Aorta (tissue), 5 donors: ENCODE measurements at places on chromosomes 7 and 10. TPM values are rescaled to one million over a fixed set of nuclear protein-coding genes. Genes with fewer than 3 reads are reported as not detected.
A peak's percentile ranks its signal among the peaks of the same experiment; 100 is the strongest.

DNA sequence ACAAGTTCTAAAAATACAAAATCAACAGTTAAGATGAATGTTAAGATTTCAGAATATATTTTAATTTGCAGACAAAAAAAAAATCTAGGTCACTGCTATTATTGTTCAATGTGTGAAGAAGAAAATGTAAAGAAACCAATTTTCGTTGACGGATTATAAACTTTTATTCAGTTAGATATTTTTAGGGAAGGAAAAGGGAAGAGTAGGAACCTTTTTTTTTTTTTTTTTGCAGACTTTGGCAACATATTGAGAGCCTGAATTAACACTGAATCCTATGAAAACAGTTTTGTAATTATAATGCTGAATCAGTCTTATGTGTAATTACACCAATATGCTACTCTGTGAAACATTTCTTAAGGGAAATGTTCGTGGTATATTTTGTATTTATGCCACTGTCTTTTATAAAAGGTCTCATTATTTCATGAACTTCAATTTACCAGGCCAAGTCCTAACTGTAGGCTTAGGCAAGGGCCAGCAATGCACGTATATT is 106.3 kb downstream of the ST8SIA6 start:
- no peak overlapping the region for H3K27ac ChIP-seq
- no peaks in the 10 kb centered on the region for H3K36me3 ChIP-seq
- no peak for DNase-seq
- H3K27me3 ChIP-seq = no peaks in the 10 kb centered on the region
- peaks cover 3% of the 10 kb centered on the region for H3K4me1 ChIP-seq

GRCh38 chr7:41063116-41063515 is 639.8 kb downstream of the INHBA start:
- H3K27me3 ChIP-seq = no peaks in the 10 kb centered on the region
- DNase-seq = no peak
- no peak overlapping the region for H3K4me3 ChIP-seq
- peaks cover 2% of the 10 kb centered on the region for H3K36me3 ChIP-seq
- H3K4me1 ChIP-seq = no peaks in the 10 kb centered on the region
- H3K27ac ChIP-seq = no peak overlapping the region

- H3K27me3 ChIP-seq = no peaks in the 10 kb centered on the region
- H3K36me3 ChIP-seq = no peaks in the 10 kb centered on the region
- DNase-seq = no peak
- no peaks in the 10 kb centered on the region for H3K4me1 ChIP-seq
- H3K4me3 ChIP-seq = no peak overlapping the region
Observed at GRCh38 chr7:123580406-123581161, 21.0 kb upstream of the ASB15 start.

- H3K27ac ChIP-seq = no peak overlapping the region
- H3K4me3 ChIP-seq = no peak overlapping the region
- H3K27me3 ChIP-seq = no peaks in the 10 kb centered on the region
- H3K36me3 ChIP-seq = no peaks in the 10 kb centered on the region
- H3K4me1 ChIP-seq = no peaks in the 10 kb centered on the region
Observed at GRCh38 chr10:7826971-7827370, 8.7 kb downstream of the TAF3 start.

GRCh38 chr7:734214-734613 is 7.1 kb upstream of the PRKAR1B start:
- no peaks in the 10 kb centered on the region for H3K36me3 ChIP-seq
- no peaks in the 10 kb centered on the region for H3K4me1 ChIP-seq
- H3K27me3 ChIP-seq = no peaks in the 10 kb centered on the region
- DNase-seq = no peak
- no peak overlapping the region for H3K4me3 ChIP-seq
- no peak overlapping the region for H3K27ac ChIP-seq

- no peaks in the 10 kb centered on the region for H3K4me1 ChIP-seq
- DNase-seq = no peak
- no peaks in the 10 kb centered on the region for H3K27me3 ChIP-seq
Observed at GRCh38 chr7:51316262-51316665, 345 bp downstream of the COBL start.

DNA sequence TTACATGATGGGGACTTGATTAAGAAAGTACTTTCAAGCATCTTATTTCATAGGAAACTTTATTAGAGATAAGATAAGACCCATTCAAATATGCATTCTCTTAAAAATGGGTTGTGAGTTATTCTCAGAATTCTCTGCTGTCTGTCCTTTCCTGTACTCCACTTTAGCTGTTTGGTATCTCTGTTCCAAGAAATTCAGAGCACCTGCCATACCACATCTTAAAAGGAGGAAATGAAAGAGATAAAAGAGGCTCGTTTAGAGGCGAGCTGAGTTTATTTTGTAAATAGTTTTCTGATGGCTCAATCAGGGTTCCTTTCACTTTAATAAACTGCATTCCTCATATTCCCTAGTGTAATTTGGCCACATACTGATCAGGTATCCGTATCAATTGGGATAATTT is 87.2 kb downstream of the MDFIC start:
- no peak overlapping the region for H3K4me3 ChIP-seq
- no peak for DNase-seq
- H3K27me3 ChIP-seq = no peaks in the 10 kb centered on the region
- peaks cover 12% of the 10 kb centered on the region for H3K4me1 ChIP-seq

GRCh38 chr10:26832960-26833359 is 27.8 kb downstream of the ABI1 start:
- no peaks in the 10 kb centered on the region for H3K27me3 ChIP-seq
- no peaks in the 10 kb centered on the region for H3K36me3 ChIP-seq
- H3K4me3 ChIP-seq = no peak overlapping the region
- no peaks in the 10 kb centered on the region for H3K4me1 ChIP-seq

DNA sequence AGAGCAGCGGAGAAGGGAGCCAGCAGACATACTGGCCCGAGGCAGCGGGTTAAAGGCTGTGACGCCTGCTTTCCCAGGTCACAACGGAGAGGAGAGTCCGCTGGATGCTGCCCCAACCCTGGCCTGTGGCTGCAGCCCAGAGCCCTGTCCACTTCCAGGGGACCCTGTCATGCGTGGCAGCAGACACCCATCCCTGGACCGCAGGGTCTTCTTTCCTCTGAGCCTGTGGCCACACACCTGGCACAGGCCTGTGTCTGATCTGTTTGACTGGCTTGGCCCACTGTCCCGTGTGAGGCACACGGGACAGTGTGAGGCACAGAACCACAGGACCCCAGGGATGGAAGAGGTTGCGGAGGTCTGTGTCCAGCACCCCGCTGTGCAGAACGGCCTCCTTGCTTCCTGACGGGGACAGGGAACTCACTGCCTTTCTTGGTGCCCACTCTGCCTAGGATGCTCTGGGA is 42.4 kb downstream of the INSIG1 start:
- no peaks in the 10 kb centered on the region for H3K36me3 ChIP-seq
- DNase-seq = peak; percentile 37
- no peak overlapping the region for H3K27ac ChIP-seq
- no peak overlapping the region for H3K4me3 ChIP-seq
- no peaks in the 10 kb centered on the region for H3K27me3 ChIP-seq

Gene ZNF282
- 21.4 TPM for total RNA-seq

GRCh38 chr7:70660154-70660818 is 471.7 kb upstream of the GALNT17 start:
- H3K4me1 ChIP-seq = no peaks in the 10 kb centered on the region
- H3K4me3 ChIP-seq = no peak overlapping the region
- H3K27me3 ChIP-seq = no peaks in the 10 kb centered on the region
- no peak for DNase-seq
- no peak overlapping the region for H3K27ac ChIP-seq
- no peaks in the 10 kb centered on the region for H3K36me3 ChIP-seq

GRCh38 chr10:122475100-122475499 is 13.7 kb downstream of the HTRA1 start:
- no peak overlapping the region for H3K4me3 ChIP-seq
- H3K36me3 ChIP-seq = no peaks in the 10 kb centered on the region
- peak; percentile 87 for DNase-seq
- H3K27ac ChIP-seq = peak overlapping the region; percentile 20

- H3K27me3 ChIP-seq = no peaks in the 10 kb centered on the region
- no peak for DNase-seq
- H3K27ac ChIP-seq = no peak overlapping the region
Observed at GRCh38 chr7:25308246-25308645, 80.0 kb upstream of the NPVF start.

GRCh38 chr7:85000735-85001350 is 186.0 kb downstream of the SEMA3D start:
- no peak for DNase-seq
- H3K4me3 ChIP-seq = no peak overlapping the region
- H3K27me3 ChIP-seq = no peaks in the 10 kb centered on the region
- no peaks in the 10 kb centered on the region for H3K4me1 ChIP-seq
- no peaks in the 10 kb centered on the region for H3K36me3 ChIP-seq
- no peak overlapping the region for H3K27ac ChIP-seq

Gene DGKI
- total RNA-seq = 6.8 TPM

DNA sequence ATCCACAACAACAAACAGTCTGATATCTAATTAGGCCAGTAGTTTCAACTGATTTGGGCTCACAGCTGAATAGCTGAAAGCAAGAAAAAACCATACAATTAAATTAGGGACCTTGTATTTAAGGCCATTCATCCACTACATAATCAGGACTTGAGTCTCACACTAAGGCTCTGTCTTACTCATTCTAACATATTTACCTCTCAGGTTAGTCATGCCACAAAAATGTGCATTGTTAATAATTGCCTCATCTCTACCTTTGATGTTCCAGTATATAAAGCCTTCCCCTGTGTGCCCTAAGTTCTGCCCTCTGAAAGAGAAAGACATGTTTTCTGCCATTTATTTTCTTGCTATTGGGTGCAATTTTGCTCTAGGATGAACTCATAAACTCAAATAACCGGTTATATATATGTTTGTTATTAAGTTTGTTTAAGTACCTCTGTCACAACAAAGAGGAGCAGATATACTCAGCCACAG is 5.3 kb upstream of the C1GALT1 start:
- no peaks in the 10 kb centered on the region for H3K27me3 ChIP-seq
- peaks cover 3% of the 10 kb centered on the region for H3K36me3 ChIP-seq
- no peak for DNase-seq
- H3K4me1 ChIP-seq = no peaks in the 10 kb centered on the region
- H3K4me3 ChIP-seq = no peak overlapping the region
- no peak overlapping the region for H3K27ac ChIP-seq
